ENCODE measurements at places on chromosomes 7 and 10.

GRCh38 chr7:2139004-2139699 is 93.6 kb downstream of the MAD1L1 start:
- no peak for DNase-seq

DNA sequence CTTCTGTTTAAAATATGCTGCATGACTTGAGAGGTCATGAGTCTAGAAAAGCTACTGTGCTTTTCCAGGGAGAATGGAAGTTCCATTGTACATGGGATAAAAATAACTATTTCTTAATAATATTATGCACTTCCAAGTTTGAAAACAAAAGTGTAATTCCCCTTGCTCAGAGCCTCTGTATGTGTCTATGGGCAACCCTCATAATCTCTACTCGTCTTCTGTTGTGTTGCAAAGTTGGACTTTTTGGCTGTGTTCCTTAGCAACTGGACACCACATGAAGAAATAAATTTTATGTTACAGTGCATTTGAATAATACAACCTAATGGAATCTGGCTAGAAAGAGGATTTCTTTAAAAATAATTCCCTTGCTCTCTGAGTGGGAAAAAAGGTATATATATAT is 242.6 kb downstream of the TWIST1 start:
- no peak for DNase-seq

GRCh38 chr7:44535348-44536064 is 5.6 kb downstream of the NPC1L1 start:
- no peak for DNase-seq

DNA sequence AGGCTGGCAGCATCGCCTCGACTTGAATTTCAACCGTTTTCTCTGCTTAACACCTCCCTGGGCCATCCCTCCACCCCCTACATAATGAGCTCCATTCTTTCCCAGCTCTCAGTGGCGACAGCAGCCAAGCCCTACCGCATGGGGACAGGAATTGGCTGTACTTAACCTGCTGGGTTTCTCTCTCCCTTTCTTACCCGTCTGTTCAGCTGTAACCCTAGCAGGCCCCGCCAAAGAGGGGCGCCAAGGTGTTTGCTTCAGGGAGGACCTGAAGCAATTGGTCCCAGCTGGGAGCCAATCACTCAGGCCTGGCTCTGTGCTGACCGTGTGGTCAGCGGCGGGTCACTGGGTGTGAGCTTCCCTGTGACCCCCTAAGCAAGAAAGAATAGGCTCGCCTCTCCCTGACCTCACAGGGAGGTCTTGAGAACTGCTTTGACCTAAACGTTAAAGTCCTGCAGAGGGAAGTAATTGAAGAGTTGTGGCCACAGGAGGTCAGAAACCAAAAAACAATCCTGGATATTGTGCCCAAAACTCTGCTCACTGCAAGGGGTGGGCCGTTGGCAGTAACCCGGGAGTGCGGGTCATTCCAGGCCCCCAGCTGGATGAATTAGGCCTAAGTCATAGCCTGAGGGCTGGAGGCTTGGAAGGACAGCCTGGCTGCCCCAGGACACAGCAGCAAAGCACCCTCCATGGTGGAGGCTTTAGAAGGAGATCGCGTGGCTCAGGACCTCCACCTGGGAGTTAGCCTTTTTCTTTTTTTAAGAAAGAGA is 114.6 kb downstream of the ITIH5 start:
- no peak for DNase-seq

GRCh38 chr7:100088095-100088620 is 611 bp upstream of the COPS6 start:
- no peak for DNase-seq

DNA sequence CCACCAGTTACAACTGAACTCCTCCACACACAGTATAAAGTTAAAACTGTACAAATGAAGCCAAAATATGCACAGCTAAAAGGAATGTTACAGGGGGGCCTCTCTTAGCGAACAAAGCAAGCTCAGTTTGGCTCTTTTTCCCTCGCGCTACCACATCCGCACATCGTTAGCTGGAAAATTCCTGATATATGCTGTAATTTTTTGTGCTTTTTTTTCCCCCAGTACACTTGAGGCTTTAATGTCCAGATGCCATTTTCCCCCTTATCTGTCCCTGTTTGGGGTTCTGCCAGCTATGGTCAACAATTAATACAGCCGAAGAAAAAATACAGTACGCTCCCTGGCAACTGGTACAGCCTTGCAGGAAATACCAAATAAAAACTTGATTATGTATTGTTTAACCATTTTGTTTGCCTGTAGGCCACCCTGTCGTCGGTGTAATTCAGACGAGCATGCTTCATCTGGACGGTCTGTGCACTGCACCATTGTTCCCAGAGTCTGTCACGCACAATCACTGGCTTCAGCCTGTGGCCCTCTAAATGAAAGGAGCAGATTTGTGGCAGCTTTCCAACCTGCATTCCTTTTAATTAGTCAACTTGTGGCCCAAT is 108.1 kb upstream of the FAM133B start:
- DNase-seq: no peak

DNA sequence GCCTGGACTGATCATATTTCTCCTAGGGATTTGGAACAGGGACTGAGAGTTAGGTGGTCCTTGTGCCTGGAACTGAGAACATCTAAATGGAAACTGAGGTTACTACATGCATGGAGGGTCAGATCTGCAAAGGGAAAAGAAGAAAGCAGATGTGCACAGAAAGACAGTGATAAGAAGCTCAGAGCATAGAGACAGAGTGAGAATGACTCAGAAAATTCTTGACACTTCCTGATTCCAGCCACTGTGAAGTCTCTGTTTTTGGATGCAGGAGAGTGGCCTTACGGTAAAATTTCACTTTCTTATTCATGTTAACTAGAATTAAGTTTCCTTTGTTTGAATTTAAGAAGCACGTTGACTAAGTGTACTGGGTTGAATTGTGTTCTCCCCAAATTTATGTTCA is 241.7 kb downstream of the TMEM26 start:
- DNase-seq: no peak

GRCh38 chr10:24904824-24905223 is 47.6 kb downstream of the PRTFDC1 start:
- no peak for DNase-seq

- no peak for DNase-seq
Observed at GRCh38 chr10:131975796-131976195, 5.9 kb downstream of the BNIP3 start.

- no peak for DNase-seq
Observed at GRCh38 chr7:43234968-43235367, 122.5 kb downstream of the HECW1 start.

DNA sequence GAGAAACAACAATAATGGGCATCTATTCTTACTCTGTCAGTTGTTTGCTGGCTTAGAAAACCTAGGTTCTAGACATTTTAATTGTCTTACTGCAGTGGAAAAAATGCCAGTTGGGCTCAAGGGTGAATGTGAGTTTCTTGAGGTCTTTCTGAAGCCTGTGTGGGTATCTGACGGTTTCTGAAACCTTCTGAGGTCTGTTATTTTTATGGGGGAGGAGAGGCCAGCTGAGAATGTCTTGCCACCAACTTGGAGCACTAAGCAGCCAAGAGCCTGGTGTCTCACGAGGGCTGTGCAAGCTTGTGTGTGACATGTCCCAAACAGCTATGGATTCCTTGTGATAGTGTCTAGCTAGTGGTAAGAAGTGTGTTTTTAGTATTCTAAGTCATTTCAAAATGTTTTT is 24.2 kb upstream of the DDC start:
- DNase-seq: no peak

DNA sequence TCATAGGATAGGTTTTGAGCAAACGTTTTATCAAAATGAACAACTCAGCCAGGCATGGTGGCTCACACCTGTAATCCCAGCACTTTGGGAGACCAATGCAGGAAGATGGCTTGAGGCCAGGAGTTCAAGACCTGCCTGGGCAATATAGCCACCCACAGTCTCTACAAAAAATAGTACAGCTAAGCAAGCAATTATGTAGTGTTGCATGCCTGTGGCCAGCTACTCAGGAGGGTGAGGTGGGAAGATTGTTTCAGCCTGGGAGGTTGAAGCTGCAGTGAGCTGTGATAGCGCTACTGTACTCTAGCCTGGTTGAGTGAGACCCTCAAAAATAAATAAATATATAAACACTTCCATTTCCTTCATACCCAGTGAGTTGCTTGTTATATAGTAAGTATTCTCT is 67.1 kb downstream of the LSMEM1 start:
- no peak for DNase-seq

GRCh38 chr7:142231716-142232115 is 26.1 kb downstream of the PRSS58 start:
- DNase-seq: no peak

DNA sequence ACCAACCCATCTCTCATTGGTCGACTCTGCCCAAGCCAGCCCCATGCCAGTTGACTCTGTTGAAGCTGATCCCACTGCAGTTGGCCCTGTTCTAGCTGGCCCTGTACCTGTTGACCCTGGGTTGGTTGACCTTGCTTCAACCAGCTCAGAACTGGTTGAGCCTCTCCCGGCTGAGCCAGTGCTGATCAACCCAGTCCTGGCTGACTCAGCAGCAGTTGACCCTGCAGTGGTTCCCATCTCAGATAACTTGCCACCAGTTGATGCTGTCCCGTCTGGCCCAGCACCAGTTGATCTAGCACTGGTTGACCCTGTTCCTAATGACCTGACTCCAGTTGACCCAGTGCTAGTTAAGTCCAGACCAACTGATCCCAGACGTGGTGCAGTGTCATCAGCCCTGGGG is 7.4 kb downstream of the PPRC1 start:
- no peak for DNase-seq

DNA sequence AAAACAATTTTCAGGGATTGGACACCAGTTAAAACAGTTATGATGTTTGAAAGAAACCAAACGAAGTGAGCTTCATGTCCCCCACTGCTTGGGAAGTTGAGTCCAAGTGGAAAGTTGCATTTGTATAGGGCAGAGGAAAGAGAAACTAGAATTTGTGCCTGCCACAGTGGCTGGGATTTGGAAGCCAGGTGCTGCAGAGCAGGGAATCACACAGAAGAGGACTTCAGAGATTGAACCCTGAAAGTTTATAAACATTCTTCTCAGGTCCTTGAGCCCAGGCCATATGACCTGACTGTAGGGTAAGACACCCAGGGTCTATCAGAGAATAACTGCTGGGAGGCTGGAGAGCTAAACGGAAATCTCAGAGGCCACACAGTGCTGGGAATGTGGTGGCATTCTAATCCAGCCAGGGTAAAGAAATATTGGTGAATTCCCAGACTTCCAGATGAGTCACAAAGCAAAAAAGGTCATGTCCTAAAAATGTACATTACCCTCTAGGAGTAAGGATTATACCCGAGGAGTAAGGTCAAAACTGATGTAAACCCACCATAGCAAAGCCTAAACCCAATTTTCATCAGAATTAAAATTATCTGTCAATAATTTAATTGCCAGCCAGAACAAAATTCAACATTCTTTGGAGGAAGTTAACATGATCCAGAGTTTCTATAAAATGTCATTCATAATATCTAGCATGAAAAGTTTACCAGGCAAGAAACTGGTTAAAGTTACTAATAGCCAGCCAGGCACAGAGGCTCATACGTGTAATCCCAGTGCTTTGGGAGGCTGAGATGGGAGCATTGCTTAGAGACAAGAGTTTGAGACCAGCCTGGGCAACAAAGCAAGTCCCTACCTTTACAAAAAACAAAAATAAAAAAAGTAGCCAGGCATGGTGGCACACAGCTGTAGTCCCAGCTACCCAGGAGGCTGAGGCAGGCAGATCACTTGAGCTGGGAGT is 31.2 kb downstream of the TOMM7 start:
- no peak for DNase-seq

- DNase-seq: no peak
Observed at GRCh38 chr10:93844979-93845626, 48.7 kb upstream of the SLC35G1 start.

DNA sequence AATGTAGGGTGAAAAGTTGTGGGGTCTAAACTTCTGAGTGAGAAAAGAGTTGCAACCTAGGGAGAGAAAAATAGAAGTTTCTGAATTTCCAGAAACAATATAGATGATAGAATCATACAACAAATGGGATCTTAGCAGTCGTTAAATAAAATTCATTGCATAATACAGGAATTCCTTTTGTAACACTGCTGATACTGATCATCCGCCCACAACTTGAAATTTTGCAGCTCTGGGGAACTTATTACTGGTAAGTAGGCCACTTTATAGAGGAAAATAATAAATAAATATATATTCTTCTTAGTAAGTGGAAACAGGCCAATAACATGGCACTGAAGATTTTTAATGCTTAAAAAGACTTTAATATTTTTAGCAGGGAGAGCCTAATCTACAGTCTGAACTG is 81.9 kb upstream of the SMIM30 start:
- no peak for DNase-seq

DNA sequence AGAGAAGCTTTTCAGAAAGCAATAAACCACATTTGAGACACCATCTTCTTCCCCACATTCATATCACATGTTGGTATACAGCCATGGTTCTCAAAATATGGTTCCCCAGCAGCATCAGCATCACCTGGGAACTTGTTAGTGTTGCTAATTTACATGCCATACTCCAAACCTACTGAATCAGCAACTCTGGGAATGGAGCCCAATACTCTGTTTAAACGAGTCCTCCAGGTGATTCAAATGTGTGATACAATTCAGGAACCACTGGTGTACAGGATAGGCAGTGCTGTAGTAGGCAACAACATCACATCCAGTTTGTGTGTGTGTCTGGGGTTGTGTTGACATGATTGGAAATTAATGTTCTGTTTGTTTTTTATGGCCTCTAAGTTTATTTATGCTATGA is 47.7 kb downstream of the ZNF277 start:
- no peak for DNase-seq

GRCh38 chr7:28840592-28840995 is 117.5 kb downstream of the TRIL start:
- no peak for DNase-seq

GRCh38 chr10:46074196-46074946 is 28.3 kb upstream of the MSMB start:
- no peak for DNase-seq

- DNase-seq: no peak
Observed at GRCh38 chr10:131667047-131667446, 233.8 kb upstream of the PPP2R2D start.

GRCh38 chr10:123212063-123212462 is 57.9 kb downstream of the BUB3 start:
- DNase-seq: no peak

DNA sequence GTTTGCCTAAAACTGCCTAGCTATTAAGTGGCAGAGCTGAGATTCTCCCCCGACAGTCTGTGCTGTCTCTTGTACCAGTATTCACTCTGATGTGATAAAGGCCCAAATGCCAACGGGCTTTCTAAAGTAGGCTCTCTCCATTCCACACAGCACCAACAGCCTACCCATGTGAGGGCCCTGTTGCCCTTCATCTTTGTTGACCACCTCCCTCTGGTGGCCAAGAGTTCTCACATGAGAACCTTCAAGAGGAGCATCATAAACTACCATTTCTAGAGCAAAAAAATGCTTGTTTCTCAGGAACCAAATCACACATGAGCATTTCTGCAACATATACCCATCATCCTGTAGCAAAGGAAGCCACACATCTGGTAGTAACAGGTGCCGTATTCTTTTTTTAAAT is 185.8 kb downstream of the GRM8 start:
- no peak for DNase-seq

DNA sequence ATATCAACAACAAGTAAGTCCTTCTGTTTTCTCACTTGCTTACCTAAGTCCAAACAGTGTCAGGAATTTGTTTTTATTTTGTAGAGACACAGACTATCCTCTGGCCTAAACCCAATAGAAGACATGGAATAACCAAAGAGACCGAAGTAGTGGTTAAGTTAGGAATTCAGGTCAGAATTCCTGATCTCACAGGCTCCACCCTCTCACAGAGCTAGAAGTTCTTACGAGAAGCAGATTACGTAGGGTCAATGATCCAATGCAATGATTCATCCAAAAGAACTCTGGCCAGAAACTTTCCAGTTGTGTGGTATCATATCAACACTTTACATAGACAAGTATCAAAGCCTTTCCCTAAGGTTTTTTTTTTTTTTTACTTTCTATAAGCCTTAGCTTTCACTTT is 73.8 kb downstream of the IQUB start:
- no peak for DNase-seq

- no peak for DNase-seq
Observed at GRCh38 chr10:103986360-103986759, 19.4 kb downstream of the SLK start.
